Naive B cell (primary cell): ENCODE measurements at places on chromosomes 6 and 20.

- DNase-seq = no peak
Measured at GRCh38 chr6:9121549-9121948, 686.2 kb upstream of the SLC35B3 start.

DNA sequence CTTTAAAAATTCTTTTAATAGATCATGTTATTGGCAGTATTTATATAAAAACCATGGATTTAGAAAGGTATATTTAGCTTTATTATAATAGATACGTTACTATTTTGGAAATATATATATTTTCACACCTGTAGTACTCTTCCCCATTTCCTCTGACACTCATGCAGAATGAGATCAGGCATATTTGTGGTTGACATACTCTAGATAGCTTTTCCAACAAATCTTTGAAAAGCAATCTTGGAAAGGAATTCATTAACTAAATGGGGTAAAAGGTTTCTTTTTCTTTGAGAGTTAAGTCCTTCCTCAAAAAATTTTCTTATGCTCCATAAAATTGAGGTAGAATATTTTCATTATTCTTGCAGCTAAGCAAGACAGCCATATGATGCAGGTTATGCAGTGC lies 14.5 kb downstream of the ASF1A start:
- no peak for DNase-seq

- DNase-seq = no peak
Measured at GRCh38 chr6:109527989-109528388, 45.0 kb upstream of the ZBTB24 start.

- no peak for DNase-seq
Measured at GRCh38 chr6:24847402-24847801, 48.7 kb upstream of the ARMH2 start.

DNA sequence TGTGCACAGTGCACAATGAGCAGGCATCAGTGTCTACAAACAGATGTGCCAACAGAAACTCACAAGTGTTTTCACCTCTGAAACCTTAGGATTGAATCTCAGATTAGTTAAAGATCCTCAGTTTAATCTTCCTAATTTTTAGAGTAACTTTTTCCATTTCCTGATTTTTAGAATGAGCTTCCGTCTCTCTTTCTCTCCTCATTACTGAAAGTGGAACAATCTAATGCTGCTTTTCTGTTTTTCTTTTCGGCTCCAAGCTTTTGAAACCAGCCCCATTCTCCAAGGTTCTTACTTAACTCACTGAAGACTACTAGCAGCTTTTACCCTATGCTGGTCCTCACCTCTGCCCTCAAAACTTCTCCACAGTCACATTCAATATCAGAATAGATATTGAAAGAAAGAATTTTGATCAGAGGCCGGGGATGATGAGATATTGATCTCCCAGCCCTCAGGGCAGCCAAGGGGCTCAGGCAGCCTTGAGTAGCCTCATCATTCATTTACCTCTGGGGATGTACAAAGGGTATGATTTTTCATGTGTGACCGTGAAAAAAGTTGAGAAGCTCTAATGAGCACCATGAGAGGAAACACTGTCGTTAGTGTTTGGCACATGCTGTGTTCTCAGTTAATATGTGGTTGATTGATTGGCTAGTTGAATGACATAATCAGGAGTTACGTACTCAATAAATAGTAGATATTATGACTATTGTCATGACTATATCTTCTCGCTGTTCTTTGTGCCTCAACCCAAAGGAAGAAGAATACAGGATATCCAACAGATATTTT lies 11.9 kb upstream of the STK38 start:
- no peak for DNase-seq

DNA sequence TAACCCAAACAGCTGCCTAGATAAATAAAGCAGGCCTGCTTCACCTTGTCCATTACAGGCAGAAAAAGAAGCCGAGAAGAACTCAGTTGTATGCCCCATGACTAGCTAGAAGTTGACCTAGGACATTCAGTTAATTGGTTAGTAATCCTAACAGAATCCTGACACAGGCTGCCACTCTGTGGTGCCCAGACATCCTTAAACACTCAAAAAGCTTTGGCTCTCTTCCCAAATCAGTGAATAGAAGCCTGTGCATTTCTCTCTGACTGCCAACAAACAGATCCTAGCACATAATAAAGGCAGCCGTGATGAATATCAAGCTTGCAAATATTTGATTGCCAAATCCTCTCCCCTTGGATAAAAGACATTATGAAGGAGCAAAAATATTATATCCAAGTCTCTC lies 519.1 kb upstream of the EYS start:
- no peak for DNase-seq
